ENCODE measurements at places on chromosomes 3 and 15.

DNA sequence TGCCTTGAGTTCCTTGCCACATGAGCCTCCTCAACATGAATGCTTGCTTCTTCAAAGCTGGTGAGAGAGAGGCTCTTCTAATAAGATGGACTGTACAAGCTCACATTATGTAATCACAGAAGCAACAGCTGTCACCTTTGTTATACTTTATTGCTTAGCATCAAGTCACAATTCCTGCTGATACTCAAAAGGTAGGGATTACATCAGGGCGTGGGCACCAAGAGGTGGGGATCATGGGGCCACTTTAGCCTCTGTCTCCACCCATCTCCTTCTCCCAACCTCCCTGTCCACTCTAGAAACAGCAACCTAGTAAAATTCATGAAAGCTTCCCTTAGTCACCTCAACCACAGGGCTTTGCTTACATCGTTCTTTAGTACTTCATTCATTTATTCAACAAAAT lies 95.9 kb downstream of the FAM43A start:
- DNase-seq = no peak

DNA sequence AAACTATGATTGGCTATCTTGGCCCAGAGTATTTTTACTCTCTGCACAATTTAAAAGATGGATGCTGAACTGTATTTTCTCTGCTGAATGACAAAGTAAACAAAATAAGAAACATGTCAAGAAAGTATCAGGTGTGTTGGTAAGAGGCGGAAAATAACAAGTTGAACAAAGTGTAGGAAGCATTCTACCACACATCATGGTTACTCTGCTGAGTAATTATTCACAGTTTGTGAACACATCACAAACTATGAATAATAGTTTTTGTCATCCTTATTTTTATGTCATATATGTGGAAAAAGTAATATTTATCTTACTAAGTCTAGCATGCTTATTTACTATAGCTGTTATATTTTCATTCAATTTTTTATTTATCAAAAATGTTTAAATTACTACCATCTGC lies 229.2 kb downstream of the MBNL1 start:
- no peak for DNase-seq

GRCh38 chr3:73706771-73707170 lies 82.0 kb upstream of the PDZRN3 start:
- no peak for DNase-seq

DNA sequence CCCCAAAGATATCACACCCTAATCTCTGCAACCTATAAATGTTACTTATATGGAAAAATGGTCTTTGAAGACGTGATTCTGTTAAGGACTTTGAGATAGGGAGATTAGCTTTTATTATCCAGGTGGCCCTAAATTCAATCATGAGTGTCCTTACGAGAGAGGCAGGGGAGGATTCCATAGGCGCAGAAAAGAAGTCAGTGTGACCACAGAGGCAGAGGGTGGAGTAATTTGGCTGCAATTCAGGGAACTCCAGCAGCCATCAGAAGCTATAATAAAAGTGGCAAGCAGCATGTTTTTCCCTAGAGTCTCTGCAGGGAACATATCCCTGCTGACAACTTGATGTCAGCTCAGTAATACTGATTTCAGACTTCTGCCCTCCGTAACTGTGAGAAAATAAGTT lies 315.2 kb upstream of the ROBO2 start:
- no peak for DNase-seq

GRCh38 chr15:39157882-39158281 lies 423.0 kb upstream of the THBS1 start:
- no peak for DNase-seq

All from globus pallidus (tissue), 1 donor.